ENCODE measurements at places on chromosomes 5 and 9.

DNA sequence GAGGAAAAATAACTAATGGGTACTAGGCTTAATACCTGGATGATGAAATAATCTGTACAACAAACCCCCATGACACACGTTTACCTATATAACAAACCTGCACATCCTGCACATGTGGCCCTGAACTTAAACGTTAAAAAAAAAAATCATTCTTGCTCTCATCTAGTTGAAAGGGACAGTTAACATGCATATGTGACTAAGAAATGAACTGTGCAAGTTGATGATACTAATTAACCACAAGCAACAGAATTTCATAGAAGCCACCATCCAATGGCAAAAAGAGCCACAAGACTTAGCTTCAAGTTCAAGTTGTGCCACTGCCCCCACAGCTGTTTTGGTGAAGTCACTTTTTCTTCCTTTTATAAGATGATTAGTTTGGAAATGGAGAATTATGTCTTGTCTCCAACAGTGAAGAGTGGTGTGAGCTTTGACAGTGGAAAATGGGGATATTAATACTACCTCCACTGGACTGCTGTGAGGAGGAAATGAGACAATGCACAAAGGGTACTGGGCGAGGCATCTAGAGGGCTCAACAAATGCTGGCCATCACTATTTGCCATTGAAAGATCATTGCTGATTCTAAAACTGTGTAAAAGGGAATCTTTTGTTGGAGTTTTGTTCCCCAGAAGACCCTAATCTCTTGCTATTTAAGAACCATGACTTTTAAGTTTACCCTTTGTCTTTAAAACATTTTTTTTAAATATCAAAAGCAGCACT, 202.1 kb downstream of the EBF1 start:
- no peak for DNase-seq

- DNase-seq: no peak
These were observed 113.2 kb upstream of the RANBP3L start for GRCh38 chr5:36414869-36415282.

- DNase-seq: no peak
These were observed 6.4 kb downstream of the ENTREP1 start for GRCh38 chr9:69331444-69331843.

DNA sequence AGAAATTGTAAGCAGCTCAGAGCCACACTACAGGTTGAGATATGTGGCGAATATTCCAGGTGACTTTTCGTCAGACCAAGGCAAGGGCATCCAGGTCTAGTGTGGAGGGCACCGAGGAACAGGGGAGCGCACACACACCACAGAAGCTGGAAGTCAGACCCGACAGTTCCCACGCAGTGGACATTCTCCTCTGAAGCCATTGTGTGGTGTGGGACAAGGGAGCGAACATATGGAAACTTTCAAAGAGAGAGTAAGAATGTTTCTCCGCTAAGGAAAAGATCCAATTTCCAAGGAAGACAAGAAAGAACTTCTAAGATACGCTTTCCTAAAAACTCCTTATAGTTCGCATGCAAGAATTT, 141.4 kb upstream of the OTULINL start:
- no peak for DNase-seq

DNA sequence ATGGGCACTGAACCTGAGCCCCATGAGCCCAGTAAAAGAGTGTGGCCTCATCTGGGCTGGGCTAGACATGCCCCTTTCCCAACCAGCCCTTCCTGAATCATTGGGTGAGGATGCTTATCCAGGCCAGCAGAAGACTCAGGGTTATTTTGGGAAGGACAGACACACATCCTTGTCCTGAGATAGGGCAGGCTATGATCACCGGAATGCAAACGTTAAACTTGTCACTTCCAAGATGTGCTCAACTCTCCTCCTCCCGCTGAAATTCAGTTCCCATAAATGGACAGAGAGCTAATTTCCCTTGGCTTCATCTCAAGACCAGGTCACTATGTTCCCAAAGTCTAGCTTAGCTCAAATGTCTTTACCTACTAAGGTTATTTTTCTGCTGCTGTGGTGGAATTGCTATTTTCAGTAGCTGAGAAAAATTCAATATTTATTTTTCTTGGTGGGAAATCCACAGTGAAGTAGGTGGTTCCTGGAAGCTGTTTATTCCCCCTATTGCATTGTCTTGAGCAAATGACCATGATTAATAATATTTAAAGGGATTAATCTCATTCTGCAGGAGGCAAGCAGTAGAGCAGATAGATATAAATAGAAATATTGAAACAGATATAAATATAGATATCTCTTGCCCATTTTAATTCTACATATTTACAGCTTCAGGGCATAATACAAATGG, 70.0 kb downstream of the NXNL2 start:
- DNase-seq: no peak

GRCh38 chr5:10393491-10393890, 40.0 kb downstream of the MARCHF6 start:
- DNase-seq: no peak

DNA sequence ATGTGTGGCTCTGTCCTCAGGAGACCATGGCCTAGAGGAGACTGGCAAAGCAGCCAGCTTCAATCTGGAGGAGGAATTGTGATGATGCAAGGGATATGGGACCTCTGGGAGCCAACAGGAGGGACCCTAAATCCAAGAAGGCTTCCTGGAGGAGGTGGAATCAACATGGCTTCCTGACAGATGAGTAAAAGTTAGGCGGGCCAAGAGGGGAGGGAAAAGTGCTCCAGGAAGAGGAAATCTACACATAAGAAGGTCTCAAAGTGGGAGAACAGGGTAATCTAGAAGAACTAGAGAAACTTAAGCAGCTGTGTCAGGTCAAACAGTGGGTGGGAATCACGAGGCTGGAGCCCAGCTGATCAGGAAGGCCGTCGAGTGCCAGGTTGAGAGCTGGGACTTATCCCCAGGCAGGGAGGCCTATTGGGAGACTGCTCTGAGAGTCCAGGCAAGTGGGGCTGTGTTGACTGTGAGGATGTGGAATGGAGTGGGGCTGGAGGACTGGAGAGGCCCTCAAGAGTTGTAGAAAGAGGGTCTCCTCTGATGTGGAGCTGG, 119.1 kb downstream of the C9orf50 start:
- DNase-seq: no peak

- DNase-seq: no peak
These were observed 702.8 kb downstream of the CETN3 start for GRCh38 chr5:89706731-89707130.

DNA sequence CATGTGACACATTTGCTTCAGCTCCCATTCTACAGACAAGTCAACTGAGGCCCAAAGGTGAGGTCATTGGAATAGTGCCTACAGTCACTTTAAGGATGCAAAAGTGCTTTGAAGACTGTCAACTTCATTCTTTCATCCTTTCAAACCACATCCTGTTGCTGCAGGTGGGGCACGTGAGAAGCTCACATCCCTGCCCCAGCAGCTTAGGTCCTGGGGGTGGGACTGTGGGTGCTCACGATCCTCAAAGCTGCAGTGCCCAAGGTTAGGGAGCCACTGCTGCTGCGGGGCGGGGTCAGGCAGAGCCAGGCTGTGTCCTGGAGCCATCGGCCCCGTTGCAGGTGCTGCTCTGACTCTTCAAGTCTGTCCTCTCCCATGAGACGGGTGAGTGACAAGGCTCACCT, 57.9 kb upstream of the IER5L start:
- no peak for DNase-seq

DNA sequence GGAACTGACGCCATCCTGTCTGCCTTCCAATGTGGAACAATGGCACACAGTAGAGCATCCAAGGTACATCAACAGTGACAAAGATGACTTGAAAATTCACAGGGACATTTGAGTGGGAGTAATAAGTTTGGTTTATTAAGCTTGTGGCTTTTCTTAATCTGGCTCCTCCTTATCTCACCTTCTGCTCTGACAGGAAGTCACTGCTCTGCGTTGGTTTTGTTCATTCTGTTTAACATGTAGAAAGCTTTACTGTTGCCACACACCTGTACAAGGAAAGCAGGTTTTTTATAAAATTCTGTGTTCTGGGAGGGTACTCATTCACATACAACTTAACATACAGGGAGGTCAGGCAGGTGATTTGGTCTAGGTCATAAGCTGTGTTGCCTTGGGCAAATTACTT, 1.6 kb upstream of the GZMK start:
- DNase-seq: no peak

- peak; percentile 68 for DNase-seq
These were observed at the start of the genes BHMT2 and DMGDH for GRCh38 chr5:79069488-79070349. TSS of gene BHMT2 (plus strand) at chr5:79069767. CDS start at chr5:79069783, 16 bp downstream. TSS of gene DMGDH (minus strand) at chr5:79069674. CDS start at chr5:79069620, 54 bp downstream.

GRCh38 chr5:13987843-13988464, 43.5 kb upstream of the DNAH5 start:
- DNase-seq: peak; percentile 64

GRCh38 chr5:156456857-156457256, 129.9 kb downstream of the SGCD start:
- DNase-seq: no peak

GRCh38 chr9:2761424-2761823, 44.1 kb downstream of the KCNV2 start:
- DNase-seq: no peak

- DNase-seq: peak; percentile 49
These were observed 94.4 kb upstream of the ITGA1 start for GRCh38 chr5:52693280-52693679.

DNA sequence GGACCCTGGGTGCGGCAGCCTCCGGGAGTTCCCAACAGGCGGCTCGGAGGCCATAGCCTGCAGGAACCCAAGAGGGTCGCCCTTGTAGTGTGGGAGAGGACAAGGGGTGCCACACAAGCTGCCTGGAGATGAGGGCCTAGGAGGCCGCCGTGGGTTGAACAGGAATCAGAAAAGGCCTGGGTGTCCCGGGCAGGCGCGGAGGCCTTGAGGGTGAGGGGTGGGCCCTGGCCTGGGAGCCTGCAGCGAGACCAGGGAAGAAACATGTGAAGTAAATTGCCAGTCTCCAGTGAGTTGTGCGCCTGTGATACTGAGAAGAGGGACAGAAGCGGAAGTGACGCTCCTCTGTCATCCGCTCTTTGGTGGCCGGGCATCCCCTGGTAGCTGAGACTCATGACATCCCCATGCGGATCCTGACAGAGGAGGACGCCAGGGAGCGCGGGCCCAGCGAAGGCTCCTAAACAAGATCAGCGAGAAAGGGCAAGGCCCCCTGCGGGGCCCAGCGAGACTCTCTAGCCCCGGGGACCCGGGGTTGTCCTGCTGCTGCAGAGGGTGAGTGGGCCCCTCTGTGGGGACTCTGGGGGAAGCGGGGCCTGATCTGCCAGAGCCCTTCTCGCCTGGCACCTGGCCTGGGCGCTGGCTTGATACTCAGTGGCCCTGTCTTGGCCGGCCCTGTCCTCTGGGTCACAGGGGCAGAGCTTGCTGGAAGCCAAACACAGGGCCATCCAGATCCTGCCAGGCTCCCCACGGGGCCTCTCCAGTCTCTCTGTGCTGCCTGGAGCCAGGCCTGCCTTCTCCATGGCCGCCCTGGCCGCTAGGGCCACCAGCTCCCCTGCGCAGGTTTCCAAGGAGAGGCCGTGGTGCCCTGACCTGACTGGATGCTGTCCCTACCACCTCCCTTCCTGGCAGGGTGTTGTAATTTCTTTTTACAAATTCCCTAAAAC, 788.4 kb downstream of the TLE4 start:
- DNase-seq: no peak

- DNase-seq: no peak
These were observed 180.5 kb downstream of the PIK3R1 start for GRCh38 chr5:68395926-68396511.

DNA sequence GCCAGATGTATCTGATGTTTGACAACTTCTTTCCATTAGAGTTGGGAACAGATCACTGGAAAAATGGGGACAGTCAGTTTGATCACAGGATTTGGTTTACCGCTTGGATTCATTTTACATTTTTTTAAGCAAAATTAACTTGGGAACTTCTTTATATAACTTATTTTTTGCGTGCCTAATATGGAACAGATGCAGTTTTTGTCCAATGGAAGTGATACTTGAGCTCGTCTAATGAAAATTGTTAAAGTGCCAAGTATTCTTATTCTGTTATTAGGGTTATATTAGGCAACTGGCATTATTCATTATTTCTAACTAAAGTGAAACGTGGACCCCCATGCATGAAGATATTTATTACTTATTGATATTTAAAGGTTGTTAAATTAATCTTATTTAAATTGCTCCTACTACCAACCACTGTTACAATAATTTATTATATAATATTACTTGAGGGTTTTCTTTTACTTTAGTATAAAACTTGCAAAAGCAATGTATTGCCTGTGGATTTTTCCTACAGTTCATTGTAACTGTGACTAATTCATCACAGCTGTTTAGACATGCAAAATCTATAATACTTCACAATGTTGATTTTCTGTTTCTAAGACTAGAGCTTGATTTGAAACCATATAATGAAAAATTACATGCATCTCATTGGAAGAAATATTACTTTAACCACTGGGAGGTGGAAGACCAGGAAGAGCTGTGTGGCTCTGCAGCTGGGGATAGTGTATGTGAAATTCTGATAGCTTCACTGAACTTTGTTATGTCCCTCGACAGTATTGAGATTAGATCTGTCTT, 787.3 kb upstream of the WWC1 start:
- no peak for DNase-seq

- DNase-seq: no peak
These were observed 34.7 kb downstream of the SH3RF2 start for GRCh38 chr5:145971108-145971507.

DNA sequence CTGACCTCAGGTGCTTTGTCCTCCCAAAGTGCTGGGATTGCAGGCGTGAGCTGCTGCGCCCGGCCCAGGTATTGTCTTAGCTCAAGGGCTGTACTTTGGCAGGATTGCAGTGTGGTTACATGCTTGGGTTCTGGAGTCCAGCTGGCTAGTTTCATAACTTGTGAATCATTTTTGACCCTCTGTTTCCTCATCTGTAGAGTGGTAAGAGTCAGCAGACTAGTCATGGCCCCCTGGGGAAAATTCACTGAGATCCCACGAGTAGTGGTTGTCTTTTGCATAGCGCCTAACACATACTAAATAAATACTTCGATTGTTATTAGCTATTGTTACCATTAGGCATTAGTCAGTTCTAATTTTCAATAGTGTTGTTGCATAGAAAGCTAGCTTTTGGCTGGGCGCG, 14.3 kb downstream of the PTPA start:
- no peak for DNase-seq

DNA sequence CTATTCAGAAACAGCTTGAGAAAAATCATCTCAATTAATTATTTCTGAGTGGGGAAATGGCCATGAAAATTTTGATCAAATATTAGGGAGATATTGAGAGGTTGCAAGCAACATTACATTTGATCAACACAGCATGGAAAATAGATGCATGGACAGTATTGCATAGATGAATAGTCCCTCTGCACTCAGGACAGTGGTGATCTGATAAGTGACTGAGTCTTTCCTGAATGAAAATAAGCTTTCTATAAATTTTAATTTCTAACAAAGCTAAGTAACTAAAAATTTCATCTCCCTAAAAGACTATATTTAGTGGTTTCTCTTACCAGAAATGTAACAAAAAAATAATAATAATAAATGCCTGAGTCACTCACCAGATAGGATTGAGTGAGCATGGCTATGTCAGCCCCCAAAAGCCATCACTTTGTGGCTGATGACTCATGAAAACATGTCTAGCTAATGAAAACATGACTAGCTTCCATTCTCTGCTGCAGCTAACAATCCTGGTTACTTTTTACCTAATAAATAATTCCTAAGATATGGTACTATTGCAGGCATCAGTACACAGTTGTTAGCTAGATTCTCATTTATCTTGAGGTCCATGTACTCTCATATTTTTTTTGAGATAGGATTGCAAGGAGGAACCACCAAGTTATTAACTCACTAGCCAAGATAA, 1294.8 kb upstream of the ACO1 start:
- DNase-seq: no peak
